Hair follicle dermal papilla cell (primary cell): ENCODE measurements at places on chromosomes 4 and X. TPM values are rescaled to one million over a fixed set of nuclear protein-coding genes. Genes with fewer than 3 reads are reported as not detected.

The NSUN7 gene
- 0.73 and 1.5 TPM in 2 replicates for total RNA-seq

The LRIT3 gene
- total RNA-seq, result under 0.01 TPM in 1 of 2 replicates, not detected in the other

The RBMX gene
- total RNA-seq, result 158 and 235 TPM in 2 replicates

The PAGE4 gene
- not detected in 2 replicates for total RNA-seq

The SYTL5 gene
- 0.12 and 0.16 TPM in 2 replicates for total RNA-seq

The HSD17B13 gene
- total RNA-seq, result not detected in 2 replicates

The DEFB131A gene
- total RNA-seq, result not detected in 2 replicates

The MAGEB2 gene
- total RNA-seq, result not detected in 2 replicates

The LNX1 gene
- 10.1 and 11.1 TPM in 2 replicates for total RNA-seq

The GPC3 gene
- total RNA-seq, result not detected in 2 replicates

The ARHGAP10 gene
- total RNA-seq, result 38.0 and 41.2 TPM in 2 replicates

The WAS gene
- 0.36 TPM in 1 of 2 replicates, not detected in the other for total RNA-seq

The CITED1 gene
- total RNA-seq, result 0.97 TPM in 1 of 2 replicates, not detected in the other
